ENCODE measurements at places on chromosomes 2 and 18.

GRCh38 chr18:70634576-70635147 is 345.8 kb downstream of the SOCS6 start:
- no peak for DNase-seq

DNA sequence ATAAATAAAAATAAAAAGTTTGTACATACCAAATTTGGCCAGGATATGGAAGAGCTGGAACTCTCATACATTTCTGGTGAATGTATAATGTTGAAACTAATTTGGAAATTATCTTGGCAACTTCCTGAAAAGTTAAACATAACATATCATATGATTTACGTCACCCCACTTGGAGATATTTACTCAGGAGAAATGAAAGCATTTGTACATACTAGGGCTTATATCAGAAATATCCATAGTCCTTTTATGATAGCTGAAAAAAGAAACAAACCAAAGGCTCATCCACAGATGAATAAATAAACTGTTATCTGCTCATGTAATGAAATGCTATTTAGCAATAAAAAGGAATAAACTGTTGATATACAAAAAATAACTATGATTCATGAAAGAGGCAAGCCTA is 318.2 kb upstream of the NRXN1 start:
- DNase-seq = no peak

- DNase-seq = no peak
Observed at GRCh38 chr2:37250869-37251740, 19.6 kb downstream of the NDUFAF7 start.

DNA sequence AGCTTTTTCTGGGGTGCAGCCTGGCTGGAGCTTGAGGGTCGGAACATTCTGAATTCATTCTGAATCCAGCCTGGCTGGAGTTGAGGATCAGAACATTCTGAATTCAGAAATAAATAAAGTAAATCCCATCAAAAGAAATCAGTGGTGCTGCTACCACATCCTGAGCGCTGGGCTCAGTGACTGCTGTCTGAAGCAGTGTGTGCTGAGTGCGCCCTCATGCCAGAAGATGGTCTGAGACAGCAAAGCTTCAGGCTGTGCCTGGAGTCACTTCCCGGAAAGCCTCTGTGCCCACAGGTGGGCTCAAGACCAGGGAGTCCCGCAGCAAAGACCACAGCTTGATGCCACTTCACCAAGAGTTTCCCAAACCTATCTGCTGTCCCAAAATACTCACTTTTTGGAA is 187.9 kb downstream of the VAPA start:
- DNase-seq = no peak

All from CD4-positive, alpha-beta T cell treated with Interleukin-6 at 100 ng/mL for 8 hours (primary cell).